ENCODE measurements at places on chromosomes 4 and X.
A peak's percentile ranks its signal among the peaks of the same experiment; 100 is the strongest.

DNA sequence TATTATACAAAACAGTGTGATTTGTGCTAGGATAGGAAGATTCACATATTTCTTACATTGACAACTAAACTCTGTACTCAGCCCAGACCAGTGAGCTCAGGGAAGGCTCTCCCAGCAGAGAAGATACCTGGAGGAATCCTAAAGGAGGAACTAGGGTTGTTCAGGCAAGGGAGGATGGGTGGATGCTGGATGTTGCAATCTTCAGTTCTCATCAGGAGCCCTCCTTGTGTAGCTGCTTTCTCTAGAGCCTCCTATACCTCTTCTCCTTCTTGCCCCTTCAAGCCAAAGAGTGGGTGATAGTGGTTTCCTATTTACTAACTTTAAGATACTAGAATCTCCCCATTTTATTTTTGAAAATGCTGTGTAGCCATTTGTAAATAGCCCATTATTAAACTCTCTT is 117.3 kb downstream of the NKX6-1 start:
- DNase-seq: no peak

GRCh38 chrX:23603501-23603900 is 63.8 kb upstream of the PRDX4 start:
- DNase-seq: no peak

- no peak for DNase-seq
These were observed 7.5 kb downstream of the PLA2G12A start for GRCh38 chr4:109722357-109722756.

- DNase-seq: no peak
These were observed 3.8 kb upstream of the FGG start for GRCh38 chr4:154616287-154616686.

DNA sequence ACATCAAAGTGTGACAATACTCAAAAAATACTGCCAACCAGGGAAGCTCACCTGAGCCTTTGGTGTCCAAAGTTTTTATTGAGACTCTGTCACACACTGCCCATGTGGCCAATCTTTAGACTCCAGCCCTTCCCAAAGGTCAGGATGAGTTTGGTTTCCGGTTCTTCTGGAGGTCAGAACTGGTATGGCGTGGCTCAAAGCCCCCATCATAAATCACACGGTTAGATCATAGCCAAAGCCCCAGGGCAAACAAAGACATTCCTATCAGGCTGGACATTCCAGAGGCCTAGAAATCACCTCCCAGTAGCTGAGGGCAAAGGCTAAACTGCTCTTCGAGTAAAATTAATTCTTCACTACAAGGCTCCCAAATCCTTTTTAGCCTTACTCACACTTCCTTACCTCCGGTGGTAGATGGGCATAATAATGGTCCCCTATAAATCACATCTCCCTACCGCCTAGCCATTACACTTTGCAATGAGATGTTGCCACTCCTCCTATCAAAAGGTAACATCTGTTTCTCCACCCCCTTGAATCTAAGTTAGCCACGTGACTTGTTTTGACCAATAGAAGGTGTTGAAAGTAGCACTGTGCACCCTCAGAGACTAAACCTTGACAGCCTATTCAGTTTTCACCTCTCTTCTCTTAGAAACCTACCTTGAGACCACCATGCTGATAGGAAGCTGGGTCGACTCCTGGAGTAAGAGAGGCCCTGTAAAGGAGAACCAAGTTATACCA is 137.8 kb upstream of the DUSP21 start:
- no peak for DNase-seq

- no peak for DNase-seq
These were observed 53.6 kb downstream of the APOO start for GRCh38 chrX:23854122-23854521.

GRCh38 chr4:148704291-148704690 is 262.1 kb upstream of the NR3C2 start:
- DNase-seq: no peak

DNA sequence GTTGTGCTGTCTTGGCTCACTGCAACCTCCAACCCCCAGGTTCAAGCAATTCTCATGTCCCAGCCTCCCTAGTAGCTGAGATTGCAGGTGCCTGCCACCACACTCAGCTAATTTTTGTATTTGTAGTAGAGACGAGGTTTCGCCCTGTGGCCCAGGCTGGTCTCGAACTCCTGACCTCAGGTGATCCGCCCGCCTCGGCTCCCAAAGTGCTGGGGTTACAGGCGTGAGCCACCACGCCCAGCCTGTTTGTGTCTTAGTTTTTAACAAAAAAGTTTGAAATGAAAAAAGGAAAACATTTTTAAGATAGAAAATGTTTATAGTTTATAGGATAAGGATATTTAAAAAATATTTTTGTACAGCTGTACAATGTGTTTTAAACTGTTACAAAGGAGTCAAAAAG is 62.4 kb downstream of the CAPN6 start:
- DNase-seq: no peak

- DNase-seq: no peak
These were observed 58.9 kb downstream of the HTRA3 start for GRCh38 chr4:8328456-8328855.

- DNase-seq: no peak
These were observed 2.2 kb downstream of the FBXO8 start for GRCh38 chr4:174281182-174281737.

DNA sequence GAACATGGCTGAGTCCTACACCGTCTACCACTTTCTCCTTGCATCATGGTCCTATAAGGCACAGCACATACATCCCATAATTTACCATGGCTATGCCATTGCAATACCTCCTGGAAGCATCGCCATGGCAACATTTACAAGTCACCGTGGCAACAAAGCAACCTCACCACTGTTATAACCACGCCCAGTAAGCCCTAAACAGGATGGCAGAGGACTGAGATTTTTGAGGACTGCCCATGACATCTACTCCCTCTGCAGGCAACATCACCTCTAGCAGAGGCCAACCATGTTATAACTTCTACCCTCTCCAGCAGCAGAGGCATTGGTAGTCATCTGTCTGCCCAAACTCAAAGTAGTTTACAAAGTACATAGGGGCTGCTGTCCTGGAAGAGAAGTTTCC is 29.7 kb downstream of the BCOR start:
- DNase-seq: no peak

DNA sequence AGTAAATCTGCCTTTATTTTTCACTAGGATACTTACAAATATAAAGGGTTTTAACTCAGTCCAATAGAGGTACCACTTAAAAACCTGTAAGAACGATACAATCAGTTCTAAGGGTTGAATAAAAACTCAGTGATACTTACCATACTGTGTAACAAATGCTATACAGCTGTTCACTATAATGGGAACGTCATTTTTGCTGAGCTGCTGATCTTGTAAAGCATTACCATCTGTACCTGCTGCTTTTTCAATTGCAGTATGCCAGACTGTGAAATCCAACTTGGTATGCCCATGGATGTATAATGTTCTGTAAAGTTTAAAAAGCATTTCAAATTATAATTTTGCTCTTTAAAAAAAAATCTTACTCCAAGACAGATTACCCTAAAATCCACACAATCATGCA is 111.2 kb downstream of the ARAP2 start:
- DNase-seq: no peak

DNA sequence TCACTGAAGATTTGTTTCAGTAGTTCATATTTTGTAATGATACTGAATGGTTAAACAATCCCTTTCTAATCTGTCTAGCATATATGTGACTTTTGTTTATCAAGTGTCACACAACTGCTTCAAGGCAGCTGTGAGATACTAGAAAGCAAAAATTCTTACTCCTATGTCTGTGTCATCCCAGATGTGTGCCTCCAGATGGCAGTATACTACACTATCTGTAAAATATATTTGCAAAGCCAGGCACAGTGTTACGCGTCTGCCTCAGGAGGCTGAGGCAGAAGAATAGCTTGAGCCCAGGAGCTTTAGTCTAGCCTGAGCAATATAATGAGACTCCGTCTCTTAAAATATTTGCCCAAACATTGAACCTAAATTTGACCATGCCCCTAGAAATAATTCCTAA is 4.0 kb downstream of the NUDT10 start:
- DNase-seq: peak; percentile 2

DNA sequence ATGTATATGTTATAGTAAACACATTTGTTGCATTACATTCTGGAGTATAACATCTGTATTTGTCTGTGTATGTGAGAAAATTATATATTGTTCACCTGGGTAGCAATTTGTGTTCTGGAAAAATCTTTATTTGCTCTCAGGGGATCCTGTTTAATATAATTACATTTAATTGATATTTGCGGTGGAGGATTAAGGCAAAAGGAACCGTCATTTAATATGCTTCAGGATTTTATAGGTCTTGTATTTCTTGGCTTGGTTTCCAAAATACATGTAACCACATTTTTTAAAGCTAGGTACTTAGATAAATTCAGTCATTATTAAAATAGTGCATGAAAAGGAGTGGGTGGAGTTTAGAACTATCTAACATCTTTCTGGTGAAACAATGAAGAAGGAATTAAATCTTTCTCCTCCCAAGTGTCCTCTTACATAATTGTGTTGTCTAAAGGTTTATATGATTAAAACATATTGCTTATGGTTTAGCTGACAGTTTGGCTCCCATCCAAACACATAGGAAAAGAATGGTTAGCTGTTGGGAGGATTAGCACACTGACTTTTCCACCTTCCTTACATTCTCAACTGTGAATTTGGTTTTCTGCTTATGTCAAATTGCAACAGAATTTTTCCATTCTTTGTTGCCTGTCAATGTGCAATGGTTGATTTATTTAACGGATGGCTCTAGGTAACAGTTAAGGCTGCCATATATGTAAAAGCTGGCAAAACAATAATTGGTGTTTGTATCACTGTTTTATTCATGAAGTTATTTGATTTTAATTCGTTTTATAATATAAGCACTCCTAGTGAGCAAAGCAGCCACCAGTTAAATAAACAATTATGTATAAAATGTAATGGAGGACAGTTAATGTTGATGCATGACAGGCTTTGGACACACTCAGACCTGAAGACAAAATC is 250.8 kb upstream of the SFRP2 start:
- DNase-seq: no peak

DNA sequence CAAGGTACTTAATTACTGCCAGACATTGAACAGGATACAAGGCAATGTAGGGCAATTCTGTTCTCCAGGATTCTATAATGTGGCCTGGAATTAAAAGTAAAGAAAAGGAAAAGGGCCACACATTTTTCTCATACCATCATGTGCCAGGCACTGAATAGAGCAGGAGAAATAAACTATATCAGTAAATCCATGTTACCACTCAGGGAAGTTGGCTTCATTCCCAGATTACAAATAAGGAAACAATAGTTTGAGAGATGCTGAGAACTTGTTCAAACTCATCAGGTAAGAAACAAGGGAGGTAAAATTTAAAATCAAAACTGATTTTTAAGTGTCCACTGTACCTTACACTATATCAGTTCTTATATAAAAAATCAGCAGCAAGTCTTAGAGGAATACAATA is 645.0 kb upstream of the ATOH1 start:
- DNase-seq: no peak

DNA sequence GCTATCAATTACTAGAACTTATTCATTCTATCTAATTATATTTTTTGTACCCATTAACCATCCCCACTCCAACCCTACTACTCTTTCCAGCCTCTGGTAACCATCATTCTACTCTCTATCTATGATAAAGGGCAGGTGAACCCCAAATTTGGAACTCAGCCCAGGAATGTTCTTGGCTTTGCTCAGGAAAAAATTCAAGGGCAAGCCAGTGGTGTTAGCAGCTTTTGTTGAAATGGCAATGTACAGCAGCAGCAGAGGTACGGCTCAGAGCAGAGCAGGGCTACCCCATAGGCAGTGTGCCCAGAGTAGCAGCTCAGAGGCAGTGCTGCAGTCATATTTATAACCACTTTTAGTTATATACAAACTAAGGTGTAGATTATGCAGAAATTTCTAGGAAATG is 138.2 kb downstream of the RNF150 start:
- DNase-seq: no peak

- DNase-seq: no peak
These were observed 216.7 kb upstream of the GALNT7 start for GRCh38 chr4:172951679-172952451.

GRCh38 chr4:123361195-123361861 is 35.3 kb upstream of the SPRY1 start:
- DNase-seq: no peak

DNA sequence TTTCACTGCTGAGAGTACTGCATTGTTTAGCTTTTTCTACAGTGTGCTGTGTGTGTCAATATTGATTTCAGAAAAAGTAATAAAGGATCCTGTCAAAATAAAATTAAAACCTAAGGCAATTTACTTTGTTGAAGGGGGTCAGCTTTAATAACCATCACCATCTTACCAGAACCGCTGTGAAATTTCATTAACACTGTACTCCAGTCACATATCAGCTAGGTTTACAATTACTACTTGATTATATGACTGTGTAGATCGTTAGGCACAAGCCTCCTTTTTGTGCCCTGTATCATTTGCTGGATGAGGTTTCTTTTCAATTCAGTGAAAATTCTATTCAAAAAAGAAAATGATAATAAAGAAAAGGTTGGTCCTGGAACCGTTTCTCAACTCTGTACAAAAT is 917.2 kb downstream of the CENPC start:
- no peak for DNase-seq

DNA sequence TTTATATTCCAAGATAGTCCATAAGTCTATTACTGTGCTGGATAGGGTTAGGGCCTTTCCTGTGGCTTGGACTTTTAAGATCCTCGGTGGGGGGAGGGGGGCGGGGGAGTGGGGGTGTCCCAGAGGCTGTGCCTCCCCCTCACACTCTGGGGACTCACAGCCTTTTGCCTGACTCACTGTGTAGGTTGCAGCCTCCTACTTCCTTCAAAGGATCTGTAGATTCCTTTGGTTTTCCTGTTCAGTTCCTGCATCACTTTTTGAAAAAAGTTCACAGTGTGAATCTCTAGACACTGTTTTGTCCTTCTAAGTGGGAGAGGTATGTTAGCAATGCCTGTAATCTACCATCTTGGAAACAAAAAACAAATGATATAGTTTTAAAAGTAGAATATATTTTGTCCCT is 999.9 kb downstream of the GLUD2 start:
- DNase-seq: no peak

DNA sequence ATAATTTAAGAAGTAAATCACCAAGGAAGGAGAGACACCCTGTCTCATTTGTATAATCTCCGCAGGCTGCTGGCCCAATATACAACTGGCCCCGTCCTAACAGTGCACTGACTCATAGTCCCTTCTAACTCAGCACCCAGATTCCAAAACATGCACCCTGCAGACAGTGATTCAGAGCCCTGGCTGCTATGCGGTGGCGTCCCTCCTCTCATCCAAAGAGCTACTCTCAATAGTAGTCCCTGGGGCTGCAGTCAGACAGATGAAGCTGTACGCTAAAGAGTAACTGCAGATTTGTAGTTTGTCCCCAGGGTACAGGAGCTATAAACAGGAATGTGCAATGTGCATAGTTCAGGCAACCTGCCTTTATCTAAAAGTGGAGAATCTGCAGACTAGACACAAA is 23.0 kb downstream of the GABRA3 start:
- DNase-seq: no peak
